ENCODE measurements at places on chromosomes 12 and 14.

DNA sequence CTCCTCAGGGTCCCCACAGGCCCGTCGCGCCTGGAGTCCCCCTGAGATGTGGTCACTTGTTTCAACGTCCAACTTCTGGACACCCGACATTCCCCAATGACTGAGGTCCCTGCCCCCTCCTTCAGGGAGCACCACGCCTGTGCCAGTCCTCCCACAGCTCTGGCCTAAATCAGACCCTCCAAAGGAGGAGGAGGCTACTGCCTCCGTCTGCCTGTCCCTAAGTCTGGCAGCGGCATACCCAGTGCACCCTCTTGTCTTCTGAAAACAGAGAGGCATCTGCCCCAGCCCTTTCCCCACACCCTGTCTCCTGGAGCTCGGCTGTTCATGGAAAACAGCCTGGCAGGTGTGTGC, 46.2 kb downstream of the TESC start:
- DNase-seq, result no peak

- DNase-seq, result no peak
These were observed 37.7 kb downstream of the NCOR2 start for GRCh38 chr12:124529565-124530276.

GRCh38 chr12:114741940-114742339, 58.0 kb upstream of the TBX3 start:
- no peak for DNase-seq

DNA sequence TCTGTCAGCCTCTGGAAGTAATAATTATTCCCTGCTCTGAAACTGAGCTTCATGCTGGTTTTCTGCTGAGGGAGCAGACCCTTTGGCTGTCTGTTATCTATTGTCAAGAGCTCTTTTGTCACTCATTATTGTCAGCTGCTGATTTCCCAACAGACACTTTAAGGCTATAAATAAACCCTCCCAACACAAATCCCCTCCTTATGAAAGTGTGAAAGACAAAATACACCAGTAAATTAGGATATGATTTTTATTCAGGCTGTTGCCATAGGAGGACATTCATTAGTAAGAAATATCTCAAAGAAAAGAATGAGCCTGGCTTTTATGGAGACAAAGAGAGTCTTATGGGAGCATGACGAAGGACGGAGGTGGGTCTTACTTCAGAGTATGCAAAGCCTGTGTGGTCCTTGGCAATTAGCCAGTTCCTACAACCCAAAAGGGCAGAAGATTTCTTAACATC, 180.8 kb downstream of the CRADD start:
- no peak for DNase-seq

GRCh38 chr12:68957273-68957672, 24.3 kb upstream of the CPM start:
- no peak for DNase-seq

GRCh38 chr14:37051680-37052079, 120.7 kb downstream of the SLC25A21 start:
- DNase-seq, result no peak

DNA sequence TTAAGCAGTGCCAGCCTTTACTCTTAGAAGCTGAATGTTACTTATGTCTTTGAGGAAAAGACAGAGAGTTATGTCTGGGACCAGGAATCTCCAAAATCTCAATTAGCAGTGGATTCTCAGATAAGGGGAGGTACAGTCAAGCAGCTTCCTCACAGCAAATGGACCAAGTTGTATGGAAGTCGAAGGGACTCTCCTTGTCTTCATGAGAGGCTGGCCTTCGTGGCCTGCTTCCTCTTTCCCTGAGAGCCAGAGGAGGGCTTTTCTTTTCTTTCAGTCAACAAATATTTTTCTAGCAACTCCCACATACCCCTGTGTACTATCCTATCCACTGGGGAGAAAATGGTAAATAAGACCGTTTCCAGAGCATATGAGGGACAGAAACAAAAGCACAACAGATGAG, 6.6 kb upstream of the WNT5B start:
- DNase-seq, result no peak

- no peak for DNase-seq
These were observed at the start of gene PIK3C2G for GRCh38 chr12:18261273-18261672. TSS of gene PIK3C2G (plus strand) at chr12:18261518. CDS start at chr12:18282082, 20,564 bp downstream.

GRCh38 chr12:130993759-130994670, 40.3 kb downstream of the ADGRD1 start:
- no peak for DNase-seq

DNA sequence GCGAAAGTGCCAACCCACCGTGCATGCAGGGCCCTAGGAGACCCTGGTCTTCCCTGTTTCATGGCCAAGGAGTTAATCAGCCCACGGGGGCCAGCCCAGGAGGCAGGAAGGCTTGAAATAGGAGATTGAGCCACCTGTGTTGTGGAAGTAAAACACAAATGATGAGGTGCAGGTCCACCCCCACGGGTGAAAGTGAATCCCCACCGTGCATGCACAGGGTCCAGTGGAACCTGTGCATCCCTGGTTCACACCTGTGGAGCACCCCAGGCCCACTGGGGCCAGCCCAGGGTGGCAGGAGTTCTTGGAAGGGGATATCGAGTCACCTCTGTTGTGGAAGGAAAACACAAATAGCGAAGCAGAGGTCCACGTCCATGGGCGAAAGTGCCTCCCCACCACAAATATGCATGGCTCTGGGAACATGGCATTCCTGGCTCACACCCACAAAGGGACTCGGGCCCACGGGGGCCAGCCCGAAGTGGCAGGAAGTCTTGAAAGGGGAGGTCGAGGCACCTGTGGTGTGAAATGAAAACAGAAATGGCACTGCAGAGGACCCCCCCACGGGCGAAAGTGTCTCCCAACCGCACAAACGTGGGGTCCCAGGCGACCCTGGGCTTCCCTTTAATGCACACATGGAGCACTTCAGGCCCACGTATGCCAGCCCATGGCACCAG, 381.5 kb downstream of the ALG10 start:
- peak; percentile 9 for DNase-seq

GRCh38 chr12:5745251-5745888, 199.7 kb downstream of the ANO2 start:
- DNase-seq, result peak; percentile 66

DNA sequence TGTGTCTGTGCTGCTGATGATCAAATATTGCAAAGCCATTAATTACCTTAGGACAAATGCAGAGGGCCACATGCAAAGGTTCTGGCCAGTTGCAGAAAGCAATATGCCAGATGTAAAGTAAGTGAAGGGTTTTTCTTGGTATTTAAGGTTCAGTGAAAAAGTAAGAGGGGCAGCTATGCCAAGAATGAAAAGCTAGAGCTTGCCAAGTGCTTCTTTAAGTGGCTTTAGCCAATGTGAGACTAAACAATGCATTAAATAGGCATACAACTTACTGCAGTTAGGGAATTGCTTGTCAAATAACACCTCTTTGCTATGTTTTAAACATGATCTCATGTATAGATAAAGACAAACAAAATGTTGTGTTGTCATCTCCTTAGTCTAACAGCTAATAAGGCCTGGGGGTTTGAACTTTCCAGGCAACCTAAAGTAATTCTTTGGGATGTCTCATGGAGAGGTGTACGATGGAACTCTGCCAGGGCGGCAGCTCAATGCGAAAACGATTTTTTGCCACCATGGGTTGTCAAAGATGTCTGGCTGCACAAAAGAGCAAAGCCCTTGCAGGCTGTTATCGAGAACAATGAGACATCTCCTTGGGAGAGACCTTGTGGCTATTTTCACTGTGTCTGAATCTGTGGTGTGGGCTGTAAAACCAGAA, 12.0 kb downstream of the IGF1 start:
- no peak for DNase-seq

DNA sequence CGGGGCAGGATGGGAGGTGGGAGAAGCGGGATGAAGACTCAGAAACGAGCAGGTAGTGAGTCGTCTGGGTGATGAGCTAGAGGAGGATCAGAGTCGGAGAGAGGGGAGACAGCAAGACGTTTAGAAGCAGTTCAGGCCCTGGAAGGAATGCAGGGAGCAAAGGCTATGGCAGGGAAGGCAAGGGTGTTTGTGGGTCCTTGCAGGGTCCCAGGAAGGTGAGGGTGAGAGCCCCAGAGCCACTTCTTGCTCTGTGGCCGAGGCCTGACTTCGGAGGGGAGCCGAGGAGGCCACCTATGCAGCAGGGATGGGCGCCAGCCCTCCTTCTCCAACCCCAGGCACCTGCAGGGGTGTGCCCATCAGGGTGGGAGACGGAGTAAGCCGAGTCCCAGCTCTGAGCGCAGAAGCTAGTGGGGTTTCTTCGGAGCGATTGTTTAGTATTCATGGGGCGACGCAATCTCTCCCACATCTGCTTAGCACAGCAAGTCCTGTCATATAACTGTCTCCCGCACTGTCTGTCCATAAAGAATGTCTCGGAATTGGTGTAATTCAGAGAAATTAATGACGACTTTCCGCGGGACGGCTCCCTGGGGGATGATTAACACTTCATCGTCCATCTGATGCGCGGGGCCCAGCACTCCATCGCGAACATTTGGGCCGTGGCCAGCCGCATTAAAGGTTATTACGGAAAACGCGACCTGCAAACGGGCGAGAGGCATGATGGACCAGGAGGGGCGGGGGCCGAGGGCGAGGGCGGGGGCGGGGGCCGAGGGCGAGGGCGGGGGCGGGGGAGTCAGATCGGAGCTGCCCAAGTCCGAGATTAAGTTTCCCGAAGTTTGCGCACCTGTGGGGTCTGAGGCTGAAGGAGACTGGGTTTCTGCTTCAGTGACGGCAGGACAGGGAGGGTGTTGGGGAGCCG, 12.2 kb upstream of the CALCOCO1 start:
- peak; percentile 38 for DNase-seq

GRCh38 chr14:59294662-59294992, 106.2 kb downstream of the DAAM1 start:
- no peak for DNase-seq

GRCh38 chr14:67269298-67270060, 28.2 kb downstream of the PALS1 start:
- DNase-seq, result no peak

DNA sequence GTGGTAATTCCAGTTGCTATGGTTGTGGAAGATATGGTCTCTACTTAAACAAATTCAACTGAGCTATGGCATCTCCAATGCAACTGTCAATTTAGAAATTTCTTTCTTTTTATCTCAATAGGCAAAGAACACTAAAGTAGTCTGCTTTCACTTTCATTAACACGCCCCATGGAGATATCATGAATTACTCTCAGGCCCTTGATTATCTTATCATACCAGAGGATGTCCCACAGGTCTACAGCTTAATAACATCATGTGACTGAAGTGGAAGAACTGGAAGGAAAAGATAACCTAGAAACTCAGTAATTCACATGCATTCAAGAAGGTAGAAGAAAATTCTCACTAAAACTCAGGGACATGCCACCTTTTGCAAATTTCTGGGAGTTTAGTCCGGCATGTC, 114.3 kb downstream of the FLRT2 start:
- DNase-seq, result no peak

DNA sequence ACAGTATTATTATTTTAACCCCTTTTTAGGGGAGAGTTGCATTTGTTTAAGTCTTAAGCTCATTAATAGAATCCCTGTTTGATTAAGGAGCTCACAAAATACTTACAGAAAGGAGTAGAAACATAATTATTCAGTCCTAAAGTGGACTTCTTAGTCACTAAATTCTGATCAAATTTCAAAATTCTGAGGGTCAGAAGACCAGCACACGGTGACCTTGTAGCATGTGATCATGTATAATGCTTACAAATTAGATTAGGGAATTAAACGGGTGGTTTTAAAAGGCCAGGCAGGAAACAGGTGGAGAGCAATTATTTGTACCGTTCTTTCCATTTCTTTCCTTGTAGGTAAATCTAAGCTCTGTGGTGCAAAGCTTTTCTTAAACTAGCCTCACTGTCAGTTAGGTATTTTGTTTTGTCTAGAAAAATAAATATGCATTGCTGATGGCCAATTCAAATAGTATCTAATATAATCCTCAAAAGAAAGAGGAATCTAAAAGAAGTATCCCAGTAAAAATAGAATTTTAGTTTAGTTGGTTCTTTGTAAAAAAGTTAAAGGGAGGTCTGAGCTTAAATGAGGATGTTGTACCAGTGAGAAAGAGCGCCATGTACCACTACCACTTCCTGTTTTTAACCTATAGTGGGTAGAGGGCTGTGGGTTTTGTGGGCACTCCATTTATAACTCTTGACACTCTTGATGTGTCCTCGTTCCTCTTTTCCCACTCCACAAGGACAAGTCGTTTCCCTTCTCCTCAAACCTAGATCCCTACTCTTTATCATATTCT, 51.1 kb downstream of the SLC38A1 start:
- no peak for DNase-seq

DNA sequence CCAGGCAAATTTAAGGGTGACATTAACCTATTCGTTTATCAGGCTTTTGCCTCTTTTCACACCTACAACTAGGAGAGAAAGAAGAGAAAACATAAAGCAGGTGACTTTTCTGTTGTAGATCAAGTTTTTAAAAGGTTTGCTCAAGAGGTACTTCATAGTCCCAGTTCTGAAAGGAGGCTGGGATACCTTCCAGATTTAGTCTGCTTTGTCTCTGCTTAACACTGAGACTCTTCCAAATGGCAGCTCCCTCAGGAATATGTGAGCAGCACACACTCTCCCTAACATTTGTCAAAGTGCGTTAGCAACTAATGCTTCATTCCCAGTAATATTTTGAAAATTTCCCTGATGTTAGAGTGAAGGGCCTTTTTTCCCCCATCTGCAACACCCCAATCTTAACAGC, 133.7 kb upstream of the RASSF8 start:
- no peak for DNase-seq

- no peak for DNase-seq
These were observed 166.9 kb upstream of the ATXN7L3B start for GRCh38 chr12:74370608-74371216.

DNA sequence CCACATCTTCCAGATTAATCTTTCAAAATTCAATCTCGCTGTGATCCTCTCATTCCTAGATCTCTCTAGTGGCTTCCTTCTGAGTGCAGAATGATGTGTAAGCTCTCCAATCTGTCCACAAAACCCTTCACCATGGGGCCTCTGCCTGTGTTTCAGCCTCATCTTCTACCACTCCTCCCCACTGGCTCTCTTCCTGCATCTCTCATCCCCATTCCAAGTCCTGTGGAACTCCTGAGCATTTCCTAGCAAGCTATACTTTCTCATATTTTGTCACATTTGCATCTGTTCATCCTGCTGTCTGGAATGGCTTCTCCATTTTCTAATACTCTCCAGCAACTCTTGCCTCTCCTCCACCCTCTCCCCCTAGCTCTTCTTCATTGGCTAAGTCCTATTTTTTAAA, 242.0 kb upstream of the DAAM1 start:
- DNase-seq, result no peak

DNA sequence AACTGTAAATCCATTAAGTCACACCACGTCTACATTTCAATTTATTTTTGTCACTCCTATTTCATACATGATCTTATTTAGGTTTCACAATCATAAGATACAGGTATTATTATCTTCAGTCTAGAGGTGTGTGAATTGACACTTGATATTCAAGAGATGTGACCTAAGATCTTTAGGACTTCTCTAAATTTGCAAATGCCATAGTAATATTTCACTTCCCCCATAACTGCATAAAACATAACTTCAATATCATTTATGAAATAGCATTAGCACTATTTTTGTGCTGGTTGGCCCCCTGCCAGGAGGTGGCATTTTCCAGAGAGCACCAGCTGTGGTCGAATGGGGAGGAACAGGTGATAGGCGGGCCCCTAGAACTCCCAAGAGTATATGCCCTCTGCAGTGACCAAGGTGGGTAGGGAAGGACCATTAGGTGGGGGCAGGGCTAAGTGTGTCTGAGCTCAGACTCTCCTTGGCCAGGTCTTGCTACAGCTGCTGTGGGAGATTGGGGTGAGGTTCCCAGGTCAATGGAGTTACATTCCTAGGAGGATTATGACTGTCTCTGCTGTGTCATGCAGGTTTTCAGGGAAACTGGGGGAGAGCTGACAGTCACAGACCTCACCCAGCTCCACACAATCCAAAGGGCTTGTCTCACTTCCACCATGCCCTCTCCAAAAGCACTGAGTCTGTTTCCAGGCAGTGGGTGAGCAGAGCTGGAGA, 49.2 kb upstream of the ERGIC2 start:
- no peak for DNase-seq
